SK-N-SH treated with all-trans-retinoic acid at 6 μM for 48 hours (cell line): ENCODE measurements at places on chromosomes 12 and 14.

- ATAC-seq = no peak
Measured at GRCh38 chr12:103905730-103906349, 24.4 kb upstream of the HSP90B1 start.

- no peak for ATAC-seq
Measured at GRCh38 chr14:43418324-43418723, 1088.8 kb downstream of the FSCB start.

DNA sequence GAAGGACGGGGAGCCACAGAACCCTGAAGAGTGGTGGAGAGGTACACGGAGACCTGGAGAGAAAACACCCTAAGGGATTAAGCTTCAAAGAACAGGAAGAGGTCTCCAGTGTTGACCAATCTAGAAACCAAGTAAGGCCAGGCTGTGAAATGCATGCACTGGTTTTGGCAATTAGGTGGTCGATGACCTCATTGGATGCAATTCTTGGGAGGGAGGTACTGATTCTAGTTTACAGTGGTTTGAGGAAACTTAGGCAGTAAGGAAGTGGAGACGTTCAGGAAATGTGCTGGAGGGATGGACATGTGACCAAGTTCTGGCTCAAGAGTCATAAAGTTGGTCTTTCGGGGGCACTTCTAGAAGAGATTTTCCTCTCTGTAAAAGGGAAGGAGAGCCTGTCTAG, 91.3 kb upstream of the CEP83 start:
- ATAC-seq = no peak

DNA sequence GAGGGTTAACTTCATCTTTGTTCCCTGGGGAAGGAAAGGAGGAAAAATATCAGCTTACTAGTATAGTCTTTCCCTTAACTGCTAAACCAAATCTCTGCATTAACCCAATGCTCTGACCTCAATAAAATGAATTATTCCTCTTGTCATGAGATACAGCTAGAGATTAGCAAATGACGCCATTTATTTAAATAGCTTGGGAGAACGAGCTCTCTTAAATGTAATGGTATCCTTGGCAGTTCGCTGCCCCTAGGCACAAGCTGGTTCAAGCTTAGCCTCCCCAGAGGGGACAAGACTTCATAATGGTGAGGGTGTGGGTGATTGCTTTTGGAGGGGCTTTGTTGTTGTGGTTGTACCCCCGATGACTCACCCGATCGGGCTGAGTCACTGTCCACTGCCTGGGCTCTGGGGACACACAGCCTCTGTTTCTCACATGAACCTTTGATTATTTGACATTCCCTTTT, 19.6 kb downstream of the FNTB start:
- no peak for ATAC-seq

- no peak for ATAC-seq
Measured at GRCh38 chr12:11075642-11076041, 13.5 kb upstream of the TAS2R46 start.

DNA sequence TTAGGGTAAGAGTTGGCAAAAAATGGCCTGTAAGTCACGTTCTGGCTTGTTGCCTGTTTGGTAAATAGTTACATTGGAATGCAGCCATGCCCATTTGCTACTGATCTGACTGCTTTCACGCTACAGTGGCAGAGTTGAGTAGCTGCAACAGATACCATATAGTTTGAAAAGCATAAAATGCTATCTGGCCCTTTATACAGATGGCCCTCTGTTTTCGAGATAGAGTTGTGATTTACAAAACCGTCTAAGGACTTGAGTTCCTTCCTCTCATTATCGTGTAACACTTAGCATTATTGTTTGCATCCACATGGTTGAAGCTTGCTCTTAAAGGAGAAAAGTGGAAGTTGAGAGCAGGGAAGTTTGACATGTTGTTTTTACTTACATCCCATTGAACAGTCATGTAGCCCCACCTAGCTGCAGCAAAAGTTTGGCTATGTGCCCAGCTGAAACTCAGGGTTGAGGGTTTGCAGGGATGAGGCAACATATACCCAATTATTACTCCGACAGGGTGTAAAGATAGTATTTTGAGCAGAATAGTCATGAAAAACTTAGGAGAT, 11.3 kb upstream of the SCFD1 start:
- peak; percentile 81 for ATAC-seq

GRCh38 chr12:113000433-113000832, 22.1 kb downstream of the OAS2 start:
- no peak for ATAC-seq

DNA sequence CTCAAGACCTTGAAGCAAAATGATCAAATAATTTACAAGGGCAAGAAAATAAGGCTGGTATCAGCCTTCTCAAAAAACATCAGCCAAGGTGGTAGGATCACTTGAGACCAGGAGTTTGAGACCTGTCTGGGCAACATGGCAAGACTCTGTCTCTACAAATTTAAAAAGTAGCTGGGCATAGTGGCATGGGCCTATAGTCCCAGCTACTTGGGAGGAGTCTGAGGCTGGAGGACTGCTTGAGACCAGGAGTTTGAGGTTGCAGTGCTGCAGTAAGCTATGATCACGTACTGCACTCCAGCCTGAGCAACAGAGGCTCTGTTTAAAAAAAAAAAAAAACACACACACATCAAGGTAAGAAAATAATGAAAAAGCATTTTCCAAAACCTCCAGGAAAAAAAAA, 22.1 kb downstream of the SEC23A start:
- no peak for ATAC-seq

DNA sequence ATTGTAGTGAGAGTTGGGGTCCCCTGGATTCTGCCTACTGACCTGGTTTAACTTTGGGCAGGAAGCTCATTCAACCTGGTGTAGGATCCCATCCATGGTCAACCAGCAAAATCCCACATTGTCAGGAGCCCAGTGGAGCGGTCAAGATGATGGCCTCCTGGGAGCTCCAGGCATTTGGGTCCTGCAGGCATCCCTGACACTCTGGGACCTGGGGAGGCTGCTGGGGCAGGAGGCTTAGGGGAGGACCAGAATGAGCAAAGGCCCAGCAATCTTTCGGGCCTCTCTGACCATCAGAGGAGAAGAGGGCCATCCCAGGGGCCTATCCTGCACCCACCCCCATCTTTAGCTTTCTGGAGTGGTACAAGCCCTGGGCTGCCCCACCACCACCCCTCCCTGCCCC, 104.0 kb downstream of the PRMT8 start:
- no peak for ATAC-seq

DNA sequence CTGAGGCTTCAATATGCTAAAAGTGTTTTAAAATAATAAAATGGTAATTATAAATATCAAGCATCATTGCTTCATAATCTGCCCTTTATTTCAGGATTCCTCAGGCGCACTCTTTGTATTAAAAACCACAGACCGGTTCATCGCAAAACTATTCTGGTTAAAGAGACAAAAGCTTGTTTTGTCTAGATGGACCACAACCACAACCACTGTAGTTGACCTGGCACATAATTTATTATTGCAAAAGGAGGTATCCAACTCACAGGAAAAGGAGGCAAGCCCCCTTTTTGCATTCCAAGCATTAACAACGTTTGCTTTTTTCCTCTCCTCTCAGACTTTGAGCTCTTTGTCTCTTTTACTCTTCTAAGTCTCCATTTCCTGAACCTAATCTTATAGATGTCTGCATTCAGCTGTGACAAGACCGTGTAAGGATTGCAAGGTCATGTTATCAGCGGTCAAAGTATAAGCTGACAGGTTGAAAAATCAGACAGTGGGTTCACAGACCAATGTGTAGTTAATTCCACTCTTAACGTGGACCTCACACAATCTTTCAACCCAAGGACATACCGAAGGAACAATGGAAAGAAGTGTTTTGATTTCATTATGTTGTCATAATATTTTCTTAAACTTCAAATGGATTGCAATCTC, 1057.6 kb downstream of the GALC start:
- ATAC-seq = no peak

DNA sequence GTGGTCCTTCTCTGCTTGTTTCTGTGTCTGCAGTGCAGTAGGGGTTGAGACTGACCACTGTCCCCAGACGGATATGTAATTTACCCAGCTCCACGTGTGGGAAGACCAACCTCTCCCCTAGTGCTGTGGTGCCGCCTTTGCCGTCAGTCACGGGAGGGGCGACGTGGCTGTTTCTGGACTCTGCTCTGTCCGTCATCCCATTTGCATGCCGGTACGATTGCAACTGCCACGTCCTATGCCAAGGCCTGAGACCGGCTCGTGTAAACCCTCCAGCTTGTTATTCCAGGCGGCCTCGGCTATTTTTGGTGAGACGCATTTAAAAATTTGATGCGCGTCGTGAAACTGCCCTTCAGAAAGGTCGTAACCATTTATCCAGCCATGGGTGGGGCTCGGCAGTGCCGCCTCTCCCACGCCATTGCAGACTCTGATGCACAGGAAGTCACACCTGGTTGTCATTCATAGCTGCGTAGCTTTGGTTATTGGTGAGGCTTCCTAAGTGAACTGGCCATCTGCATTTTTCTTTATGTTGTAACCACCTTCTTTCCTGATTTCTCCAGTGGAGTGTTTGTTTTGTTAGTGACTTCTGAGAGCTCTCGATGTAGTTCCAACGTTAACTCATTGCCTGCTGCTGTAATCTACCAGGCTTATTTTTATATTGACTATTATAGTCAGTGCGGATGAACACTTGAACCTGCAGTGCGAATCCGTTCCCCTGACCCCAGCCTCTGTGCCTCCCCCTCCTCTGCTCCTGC, 75.1 kb downstream of the ADGRD1 start:
- no peak for ATAC-seq

DNA sequence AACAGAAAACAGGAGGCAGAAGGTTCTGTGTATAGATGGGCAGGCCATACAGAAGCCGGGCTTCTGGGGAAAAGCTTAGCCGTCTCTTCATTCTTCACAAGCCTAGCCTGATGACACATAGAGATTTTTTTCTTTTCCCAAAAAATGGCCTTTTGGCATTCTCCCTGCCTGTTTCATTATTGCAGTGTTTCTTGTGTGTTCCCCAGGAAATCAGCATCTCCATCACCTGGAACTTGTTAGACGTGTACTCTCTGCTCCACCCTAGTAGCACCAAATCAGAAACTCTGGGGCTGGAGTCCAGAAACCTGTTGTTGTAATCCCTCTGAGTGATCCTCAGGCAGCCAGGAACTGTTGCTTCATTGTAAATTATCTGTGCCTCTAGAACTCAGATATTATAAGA, 388.1 kb downstream of the CCDC91 start:
- ATAC-seq = no peak

- ATAC-seq = no peak
Measured at GRCh38 chr12:2498964-2499500, 295.7 kb upstream of the FKBP4 start.

DNA sequence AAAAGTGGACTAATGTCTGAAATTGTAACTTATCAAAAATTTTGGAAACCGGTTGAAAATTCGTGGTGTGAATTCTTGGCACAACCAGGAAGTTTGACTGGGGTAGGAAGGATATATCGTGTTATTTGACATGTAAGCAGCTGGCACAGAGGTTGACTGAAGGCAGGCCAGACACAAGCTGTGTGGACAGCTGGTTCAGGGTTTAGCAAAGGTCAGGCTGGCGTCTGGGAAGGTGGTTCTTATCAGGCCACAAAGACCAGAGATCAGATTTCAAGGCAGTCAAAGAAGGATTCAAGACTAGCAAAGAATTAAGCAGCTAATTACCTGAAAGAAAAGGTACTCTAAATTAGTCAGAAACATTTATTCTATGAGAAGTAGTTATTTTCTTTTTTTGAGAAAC, 450.2 kb upstream of the MDGA2 start:
- no peak for ATAC-seq

DNA sequence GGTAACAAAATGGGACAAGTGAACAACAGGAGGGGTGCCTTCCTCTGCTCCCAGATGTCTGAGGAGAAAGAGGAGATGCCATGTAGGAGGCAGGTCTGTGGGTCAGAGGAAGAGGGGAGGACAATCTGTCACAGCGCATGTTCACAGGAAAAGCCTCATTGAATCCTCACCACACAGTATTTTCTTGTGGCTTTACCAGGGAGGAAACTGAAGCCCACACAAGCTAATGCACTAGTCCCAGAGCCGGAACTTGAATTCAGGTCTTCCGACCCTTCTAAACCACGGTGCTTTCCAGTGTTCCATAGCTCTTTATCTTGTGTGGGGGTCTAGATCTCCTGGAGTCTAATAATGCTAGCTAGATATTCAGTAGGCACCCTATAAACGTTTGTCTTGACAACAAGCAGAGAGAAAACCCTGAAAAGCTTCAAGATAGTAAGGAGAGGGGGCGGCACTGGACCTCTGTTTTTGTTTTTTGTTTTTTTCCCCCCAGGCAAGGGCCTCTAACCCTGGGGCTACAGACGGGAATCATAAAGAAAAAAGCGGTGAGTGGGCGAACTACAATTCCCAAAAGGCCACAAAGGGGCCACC, 371 bp upstream of the SHMT2 start:
- ATAC-seq = peak; percentile 15

DNA sequence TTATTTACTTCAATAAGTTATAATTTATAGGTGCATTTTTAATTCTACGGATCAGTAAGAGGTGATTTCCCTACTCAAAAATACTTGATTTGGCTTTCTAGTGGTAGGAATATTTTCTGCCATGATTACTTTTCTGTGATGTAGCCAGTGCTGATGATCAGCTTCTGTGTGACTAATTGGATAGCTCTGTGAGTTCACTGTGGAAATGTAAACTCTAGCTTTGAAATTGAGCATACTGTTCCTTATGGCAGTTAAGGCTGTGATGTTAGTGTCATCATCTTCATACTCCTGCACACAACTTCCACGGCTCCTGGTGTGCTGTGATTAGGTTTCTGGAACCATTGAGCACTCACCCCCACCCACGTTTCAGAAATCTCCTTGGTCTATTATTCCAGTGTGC, 48.2 kb downstream of the PLEKHA5 start:
- ATAC-seq = no peak

DNA sequence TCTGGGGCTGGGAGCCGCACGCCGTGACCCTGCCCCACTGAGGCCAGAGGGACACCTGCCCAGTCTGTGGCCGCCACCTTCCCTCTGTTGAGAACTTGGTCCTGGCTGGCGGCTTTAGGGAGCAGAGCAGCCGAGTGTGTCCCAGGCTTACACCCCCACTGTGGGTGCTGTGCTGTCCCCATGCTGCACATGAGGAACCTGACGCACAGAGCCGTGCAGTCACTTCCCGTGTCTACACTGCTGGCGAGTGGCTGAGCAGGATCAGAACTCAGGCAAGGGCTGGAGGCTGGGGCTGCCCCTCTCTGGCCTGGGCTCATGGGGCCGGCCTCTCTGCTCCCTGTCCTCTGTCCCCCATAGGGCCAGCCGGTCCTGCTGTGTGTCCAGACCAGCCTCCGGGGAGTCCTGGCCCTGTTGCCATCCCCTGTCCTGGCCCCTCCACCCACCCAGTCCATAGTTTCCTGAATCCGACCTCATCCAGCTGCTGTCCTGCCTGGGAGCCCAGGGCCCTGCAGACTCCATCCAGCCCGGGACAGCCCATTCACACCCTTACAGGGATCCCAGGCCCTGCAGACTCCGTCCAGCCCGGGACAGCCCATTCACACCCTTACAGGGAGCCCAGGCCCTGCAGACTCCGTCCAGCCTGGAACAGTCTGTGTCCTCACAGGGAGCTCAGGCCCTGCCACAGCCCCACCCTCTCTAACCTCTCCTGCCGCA, 10.3 kb downstream of the FBRSL1 start:
- no peak for ATAC-seq

DNA sequence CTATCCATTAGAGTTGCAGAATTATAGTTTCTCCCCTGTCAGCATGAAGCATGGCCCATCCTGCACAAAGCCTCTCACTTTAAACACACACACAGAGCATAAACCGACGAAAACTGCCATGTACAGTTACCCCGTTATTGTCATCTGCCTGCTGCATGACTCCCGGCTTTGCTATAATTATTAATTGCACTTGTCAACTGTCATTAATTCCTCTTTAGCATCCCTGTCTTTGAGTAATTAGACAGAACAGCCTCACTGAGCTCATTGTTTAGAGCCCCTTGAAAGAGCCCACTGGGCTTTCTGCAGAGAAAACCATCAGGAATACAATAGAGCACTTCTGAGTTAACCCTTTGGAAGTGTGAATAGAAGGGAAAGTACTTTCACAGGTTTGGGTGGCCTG, 307.2 kb upstream of the SOX5 start:
- ATAC-seq = no peak
